ENCODE measurements at places on chromosomes 2 and 18.

GRCh38 chr2:143808166-143808565 lies 678.9 kb downstream of the ARHGAP15 start:
- no peak for DNase-seq

DNA sequence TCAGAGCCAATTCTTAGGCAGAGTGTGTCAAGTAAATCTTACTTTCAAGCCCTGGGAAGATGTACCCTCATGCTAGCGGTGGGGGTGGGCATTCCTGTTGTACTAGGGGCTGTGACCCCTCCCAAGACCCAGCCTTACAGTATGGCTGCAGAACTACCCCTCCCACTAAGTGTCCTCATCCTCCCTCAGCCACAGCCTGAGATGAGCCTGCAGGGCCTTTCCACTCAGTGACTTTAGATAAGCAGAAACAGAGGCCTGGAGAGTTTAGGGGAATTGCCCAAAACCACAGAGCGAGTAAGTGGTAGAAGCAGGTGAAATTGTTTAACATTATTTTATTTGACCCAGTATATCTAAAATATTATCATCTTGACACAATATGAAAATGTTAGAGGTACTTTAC lies 36.6 kb downstream of the TTC32 start:
- DNase-seq, result no peak

GRCh38 chr2:97359861-97360584 lies 229.7 kb downstream of the ANKRD36B start:
- DNase-seq, result no peak

GRCh38 chr2:43209204-43209717 lies 17.1 kb downstream of the ZFP36L2 start:
- DNase-seq, result no peak

GRCh38 chr18:48543228-48543627 lies 4.4 kb downstream of the CTIF start:
- DNase-seq, result no peak

- DNase-seq, result no peak
Measured at GRCh38 chr2:216064665-216065064, 16.9 kb downstream of the PECR start.

GRCh38 chr2:64990876-64991275 lies 1.7 kb downstream of the SLC1A4 start:
- DNase-seq, result no peak

GRCh38 chr18:79470547-79470946 lies 74.8 kb downstream of the NFATC1 start:
- no peak for DNase-seq

DNA sequence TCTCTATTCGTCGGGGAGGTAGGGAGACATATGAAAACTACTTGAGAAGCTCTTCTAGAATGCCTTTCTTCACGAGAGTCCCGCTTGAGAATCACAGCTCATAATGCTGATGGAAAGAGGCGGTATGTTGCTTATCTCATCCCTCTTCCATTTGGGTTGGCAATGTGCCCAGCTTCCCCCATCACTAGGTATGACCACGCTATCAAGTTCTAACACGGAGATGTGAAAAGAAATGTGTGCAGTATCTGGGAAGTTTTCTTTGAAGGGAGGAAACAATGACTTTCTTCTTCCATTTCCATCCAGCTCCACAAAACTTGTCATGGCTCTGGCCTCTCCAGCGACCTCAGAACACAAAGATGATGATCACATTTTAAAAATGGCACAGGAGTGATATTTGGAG lies 742.4 kb downstream of the DCDC2C start:
- DNase-seq, result no peak

DNA sequence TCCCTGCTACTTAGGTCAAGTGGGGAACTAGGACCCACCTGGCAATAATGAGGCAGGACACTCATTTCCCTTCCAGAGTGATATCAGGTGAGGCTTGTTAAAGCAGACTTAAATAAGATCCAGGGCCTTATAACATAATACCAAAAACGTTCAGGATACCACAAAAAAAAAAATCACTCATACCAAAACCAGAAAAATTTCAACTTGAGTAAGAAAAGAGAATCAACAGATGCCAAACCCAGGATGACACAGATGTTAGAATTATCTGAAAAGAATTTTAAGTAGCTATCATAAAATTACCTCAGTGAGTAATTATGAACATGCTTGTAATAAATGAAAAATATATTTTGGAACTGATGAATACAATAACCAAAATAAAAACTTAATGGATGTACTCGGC lies 255.6 kb upstream of the OSR1 start:
- DNase-seq, result no peak

DNA sequence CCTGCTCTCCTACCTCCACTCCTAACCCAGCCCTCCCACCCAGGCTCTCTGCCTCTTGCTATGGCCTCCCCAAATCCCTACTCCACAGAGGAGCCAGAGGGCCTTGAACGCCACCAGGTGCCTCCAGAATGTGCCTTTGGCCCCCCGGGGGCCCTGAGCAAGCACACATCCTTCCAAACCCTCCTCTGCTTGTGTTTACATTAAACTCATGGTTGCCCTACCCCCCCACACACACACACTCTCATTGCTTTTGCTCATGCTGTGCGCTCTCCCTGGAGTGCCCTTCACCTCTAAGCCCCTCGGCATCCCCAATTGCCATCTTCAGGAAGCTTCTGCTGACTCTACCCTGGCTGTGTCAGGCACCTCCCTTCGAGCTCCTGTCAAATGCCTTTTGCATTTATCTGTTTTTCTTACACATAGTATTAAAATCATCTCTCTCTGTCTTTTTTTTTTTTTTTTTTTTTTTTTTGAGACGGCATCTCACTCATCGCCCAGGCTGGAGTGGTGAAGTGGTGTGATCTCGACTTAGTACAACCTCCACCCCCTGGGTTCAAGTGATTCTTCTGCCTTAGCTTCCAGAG lies 16.3 kb upstream of the TET3 start:
- no peak for DNase-seq

- no peak for DNase-seq
Measured at GRCh38 chr2:68719912-68720311, 14.7 kb upstream of the ARHGAP25 start.

DNA sequence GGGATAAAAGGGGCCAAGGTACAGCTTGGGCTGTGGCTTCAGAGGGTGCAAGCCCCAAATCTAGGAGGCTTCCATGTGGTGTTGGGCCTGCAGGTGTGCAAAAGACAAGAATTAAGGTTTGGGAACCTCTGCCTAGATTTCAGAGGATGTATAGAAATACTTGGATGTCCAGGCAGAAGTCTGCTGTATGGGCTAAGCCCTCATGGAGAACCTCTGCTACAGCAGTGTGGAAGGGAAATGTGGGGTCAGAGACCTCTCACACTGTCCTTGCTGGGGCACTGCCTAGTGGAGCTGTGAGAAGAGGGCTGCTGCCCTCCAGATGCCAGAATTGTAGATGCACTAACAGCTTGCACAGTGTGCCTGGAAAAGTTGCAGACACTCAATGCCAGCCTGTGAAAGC lies 880.6 kb upstream of the ID2 start:
- no peak for DNase-seq

DNA sequence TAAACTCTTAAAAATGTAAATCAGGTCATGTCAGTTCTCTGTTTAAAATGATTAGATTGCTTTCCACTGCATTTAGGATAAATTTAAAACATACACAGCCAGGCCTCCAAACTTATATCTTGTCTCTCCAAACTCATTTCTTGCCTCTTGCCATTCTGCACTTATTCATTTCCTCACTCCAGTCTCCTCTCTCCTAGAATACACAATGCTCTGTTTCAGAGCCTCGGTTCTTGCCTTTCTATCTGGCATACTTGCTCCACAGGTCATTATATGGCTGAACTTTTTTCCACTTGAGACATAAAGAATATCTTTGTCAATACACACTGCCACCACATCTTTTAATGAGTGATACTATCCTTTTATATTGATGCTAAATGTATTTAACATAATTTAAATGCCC lies 10.5 kb upstream of the UGP2 start:
- no peak for DNase-seq

- no peak for DNase-seq
Measured at GRCh38 chr2:215812966-215813365, 200.4 kb downstream of the MREG start.

GRCh38 chr2:101435001-101435862 lies 39.7 kb downstream of the RFX8 start:
- no peak for DNase-seq

DNA sequence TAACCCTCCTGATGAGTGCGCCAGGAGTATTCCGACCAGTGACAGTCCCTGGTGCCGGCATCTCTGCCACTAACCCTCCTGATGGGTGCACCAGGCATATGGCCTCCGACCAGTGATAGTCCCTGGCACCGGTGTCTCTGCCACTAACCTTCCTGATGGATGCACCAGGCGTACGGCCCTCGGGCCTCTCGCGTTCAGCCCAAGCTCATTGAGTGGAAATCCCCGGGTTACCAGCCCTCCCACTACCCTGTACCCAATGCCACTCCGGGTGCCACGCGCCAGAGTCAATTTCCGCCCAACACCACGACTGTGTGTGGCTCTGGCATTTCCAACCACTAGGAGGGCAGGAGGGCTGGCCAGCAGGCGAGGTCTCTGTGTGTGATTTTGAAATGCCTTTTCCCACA lies 11.7 kb upstream of the GPC1 start:
- no peak for DNase-seq

DNA sequence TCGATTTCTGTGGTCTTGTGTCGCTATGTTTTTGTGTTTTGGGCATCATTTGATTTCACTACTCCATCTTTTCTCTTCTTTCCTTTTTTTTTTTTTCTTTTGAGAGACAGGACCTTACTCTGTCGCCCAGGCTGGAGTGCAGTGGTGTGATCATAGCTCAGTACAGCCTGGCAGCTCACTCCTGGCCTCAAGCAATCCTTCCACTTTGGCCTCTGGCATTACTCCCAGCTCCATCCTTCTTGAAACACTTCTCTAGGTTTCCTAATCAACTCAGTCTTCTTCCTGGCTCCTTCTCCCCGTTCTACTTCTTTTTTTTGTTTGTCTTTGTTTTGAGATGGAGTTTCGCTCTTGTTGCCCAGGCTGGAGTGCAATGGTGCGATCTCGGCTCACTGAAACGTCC lies 26.5 kb downstream of the TCF23 start:
- no peak for DNase-seq

DNA sequence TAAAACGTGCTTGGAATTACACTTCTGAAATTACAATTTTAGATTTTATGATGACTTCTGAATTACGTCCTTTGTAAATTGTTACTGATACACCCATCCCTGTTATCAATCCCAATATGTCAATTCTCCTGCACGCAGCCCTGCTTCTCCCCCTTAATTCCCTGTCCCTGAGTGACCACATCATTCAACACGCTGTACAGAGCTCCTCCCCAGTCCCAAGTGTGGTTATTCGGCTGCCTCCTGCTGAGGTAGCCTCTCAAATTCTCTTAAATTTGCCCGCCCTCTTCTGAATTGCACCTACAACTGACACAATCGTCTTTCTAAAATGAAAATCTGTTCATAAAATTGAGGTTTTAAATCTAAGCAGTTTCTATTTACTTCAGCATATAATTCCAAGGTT lies 10.1 kb downstream of the SERPINB8 start:
- no peak for DNase-seq

GRCh38 chr18:55406451-55406991 lies 181.5 kb downstream of the TCF4 start:
- DNase-seq, result no peak

- no peak for DNase-seq
Measured at GRCh38 chr2:20521682-20522189, 74.9 kb downstream of the RHOB start.

- no peak for DNase-seq
Measured at GRCh38 chr18:24964216-24964615, 387.8 kb downstream of the ZNF521 start.

DNA sequence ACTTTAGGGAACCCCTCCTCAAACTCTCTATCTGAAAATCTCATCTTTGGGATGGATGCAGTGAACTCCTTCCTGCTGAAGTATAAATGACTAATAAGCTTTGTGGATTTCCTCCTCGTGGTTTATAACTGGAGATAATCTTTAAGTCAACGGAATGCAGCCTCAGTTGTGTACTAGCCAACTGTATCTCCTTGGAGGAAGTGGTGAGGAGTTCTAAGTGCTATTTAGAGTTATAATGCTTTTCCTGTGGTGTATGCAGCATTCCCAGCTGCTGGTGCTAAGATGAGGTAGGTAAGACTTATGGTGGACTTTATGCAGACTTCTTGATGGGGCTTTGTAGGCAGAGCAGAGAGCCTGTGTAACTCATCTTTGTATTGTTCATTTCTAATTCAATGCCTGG lies 90.9 kb downstream of the LYPD6B start:
- DNase-seq, result peak; percentile 33

DNA sequence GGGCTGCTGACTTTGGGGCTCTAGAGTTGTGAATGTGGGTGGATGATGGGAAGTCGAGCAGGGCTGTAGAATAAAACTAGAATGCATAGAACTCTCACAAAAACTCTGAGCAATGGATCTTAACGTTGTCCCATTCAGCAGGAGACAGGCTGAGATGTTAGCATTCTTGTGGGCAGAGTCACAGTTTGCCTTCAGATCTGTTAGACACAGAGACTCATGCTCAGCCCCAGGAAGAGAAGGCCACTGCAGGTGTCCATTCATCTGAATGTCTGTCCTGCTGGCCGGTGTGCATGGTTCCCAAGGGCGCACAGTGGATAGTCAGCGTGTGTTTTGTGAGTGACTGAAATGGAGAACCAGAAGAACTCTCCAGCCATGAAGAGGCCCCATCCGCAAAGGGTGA lies 111.3 kb downstream of the TSN start:
- DNase-seq, result no peak

- no peak for DNase-seq
Measured at GRCh38 chr2:223649554-223650533, 47.7 kb upstream of the SCG2 start.

DNA sequence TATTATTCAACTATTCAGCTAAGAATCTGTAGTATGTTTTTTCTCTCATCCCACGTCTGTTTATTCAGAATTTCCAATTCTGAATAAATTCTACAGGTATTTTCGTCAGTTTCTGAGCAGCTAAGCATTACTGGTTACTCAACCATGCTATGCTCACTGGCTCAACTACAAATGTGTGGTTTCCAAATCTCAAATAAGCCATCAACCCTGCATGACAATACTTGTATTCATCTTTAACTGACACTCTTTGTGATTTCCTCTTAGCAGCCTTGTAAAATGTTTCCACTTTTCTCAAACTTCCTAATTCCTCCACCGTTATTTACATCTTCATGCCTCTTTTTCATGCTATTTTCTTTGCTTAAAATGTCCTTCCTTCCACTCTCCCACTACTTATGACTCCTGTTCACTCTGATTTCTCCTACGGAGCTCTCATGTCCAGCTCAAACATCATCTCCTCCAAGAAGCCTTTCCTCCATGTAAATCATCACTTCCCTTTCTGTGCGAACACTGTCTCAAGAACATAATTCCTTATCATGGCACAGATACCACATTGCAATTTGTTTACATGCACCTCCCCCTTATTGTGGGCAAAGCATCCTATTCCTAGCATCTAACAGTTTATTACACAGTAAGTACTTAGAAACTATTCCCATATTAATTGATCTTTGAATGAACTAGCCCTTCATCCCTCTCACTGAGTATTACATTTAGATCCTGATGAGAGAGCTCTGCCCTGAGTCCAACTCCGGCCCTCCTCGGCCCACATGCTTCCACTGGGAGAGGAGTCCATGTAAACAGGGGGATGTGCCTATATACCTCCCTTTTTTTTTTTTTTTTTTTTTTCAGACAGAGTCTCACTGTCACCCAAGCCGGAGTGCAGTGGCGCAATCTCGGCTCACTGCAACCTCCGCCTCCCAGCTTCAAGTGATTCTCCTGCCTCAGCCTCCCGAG lies 10.5 kb downstream of the CCDC88A start:
- no peak for DNase-seq
